ENCODE measurements at places on chromosomes 5 and 9. TPM values are rescaled to one million over a fixed set of nuclear protein-coding genes. Genes with fewer than 3 reads are reported as not detected.

DNA sequence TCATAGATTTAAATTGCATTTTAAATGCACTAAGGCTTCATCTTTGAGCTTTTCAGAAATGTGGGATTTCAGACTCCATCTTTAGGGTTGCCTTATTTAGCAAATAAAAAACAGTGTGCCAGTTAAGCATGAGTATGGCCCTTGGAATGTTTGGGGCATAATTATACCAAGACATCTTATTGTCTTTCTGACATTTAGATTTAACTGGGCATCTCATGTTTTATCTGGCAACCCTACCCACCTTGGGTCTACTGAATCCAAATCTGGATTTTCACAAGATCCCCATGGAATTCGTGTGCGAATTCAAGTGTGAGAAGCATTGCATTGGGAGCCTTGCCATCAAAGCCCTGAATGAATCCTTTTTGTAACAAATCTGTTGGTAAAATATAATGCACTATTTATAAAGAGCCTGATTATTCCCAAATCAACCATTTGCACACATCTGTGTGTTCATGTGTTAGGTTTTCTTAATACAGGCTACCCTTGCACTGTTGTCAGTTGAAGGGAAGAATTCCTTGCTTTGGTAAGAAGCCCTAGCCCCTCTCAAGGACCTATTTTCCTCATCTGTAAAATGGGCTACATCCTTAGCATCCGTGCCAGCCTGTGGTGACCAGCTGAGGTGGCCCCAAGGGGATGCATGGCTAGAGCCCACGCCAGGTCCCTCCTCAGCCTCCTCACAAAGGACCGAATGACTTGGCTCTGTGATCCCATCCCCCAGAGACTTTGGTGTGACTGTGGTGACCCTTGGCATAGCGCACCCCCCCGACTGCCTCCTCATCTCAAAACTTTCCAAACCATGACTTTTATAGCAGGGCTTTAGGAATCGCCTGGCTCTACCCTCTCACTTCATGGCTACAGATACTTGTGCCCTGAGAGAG is 8.1 kb downstream of the GSN start:
- H3K4me1 ChIP-seq: peaks cover 4% of the 10 kb centered on the region
- no peak overlapping the region for H3K27ac ChIP-seq
- DNase-seq: no peak
- H3K36me3 ChIP-seq: no peaks in the 10 kb centered on the region

GRCh38 chr5:139120521-139120920 is 77.6 kb downstream of the SIL1 start:
- no peaks in the 10 kb centered on the region for H3K4me1 ChIP-seq
- no peak overlapping the region for H3K27ac ChIP-seq
- no peaks in the 10 kb centered on the region for H3K27me3 ChIP-seq
- H3K36me3 ChIP-seq: no peaks in the 10 kb centered on the region
- DNase-seq: no peak

Gene CDC25C
- 20.8 TPM for total RNA-seq

Gene CAMK4
- total RNA-seq: 8.3 TPM

- no peak for DNase-seq
- H3K27ac ChIP-seq: no peak overlapping the region
- H3K4me1 ChIP-seq: no peaks in the 10 kb centered on the region
- H3K27me3 ChIP-seq: no peaks in the 10 kb centered on the region
- no peaks in the 10 kb centered on the region for H3K36me3 ChIP-seq
- H3K4me3 ChIP-seq: no peak overlapping the region
These were observed 8.6 kb downstream of the HAVCR2 start for GRCh38 chr5:157100140-157100679.

Gene CCDC180
- 8.2 TPM for total RNA-seq

DNA sequence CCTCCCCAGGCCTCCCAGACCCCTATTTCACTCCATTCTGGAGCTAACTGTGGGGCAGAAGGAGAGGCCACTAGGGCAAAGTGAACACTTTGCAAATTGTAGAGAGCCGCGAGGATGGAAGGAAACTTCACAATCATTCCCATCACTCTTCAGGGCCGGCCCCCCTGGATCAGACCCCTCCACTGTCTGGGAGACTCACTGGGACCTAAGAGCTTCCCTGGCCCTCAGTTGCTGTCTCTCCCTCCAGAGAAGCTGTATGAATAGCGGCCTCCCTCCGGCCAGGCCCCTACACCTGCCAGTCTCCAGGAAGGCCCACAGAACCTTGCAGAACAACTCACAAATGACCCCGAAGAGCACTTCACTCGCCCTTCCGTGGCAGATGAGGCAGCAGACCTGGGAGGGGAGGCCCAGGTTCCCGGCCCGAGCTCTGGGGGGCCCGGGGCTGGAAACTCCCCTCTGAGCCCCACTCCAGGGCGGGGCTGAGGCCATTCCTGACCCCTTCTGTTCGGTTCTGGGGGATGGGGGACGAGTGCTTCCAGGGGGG is 141.9 kb upstream of the IER5L start:
- H3K4me1 ChIP-seq: peaks cover 6% of the 10 kb centered on the region
- peak overlapping the region; percentile 8 for H3K4me3 ChIP-seq
- H3K27me3 ChIP-seq: peaks cover 7% of the 10 kb centered on the region
- H3K36me3 ChIP-seq: no peaks in the 10 kb centered on the region
- no peak for DNase-seq
